ENCODE measurements at places on chromosomes 1 and 21. TPM values are rescaled to one million over a fixed set of nuclear protein-coding genes. Genes with fewer than 3 reads are reported as not detected.

GRCh38 chr1:207221934-207222351 is 99.5 kb upstream of the CD55 start:
- DNase-seq = no peak

DNA sequence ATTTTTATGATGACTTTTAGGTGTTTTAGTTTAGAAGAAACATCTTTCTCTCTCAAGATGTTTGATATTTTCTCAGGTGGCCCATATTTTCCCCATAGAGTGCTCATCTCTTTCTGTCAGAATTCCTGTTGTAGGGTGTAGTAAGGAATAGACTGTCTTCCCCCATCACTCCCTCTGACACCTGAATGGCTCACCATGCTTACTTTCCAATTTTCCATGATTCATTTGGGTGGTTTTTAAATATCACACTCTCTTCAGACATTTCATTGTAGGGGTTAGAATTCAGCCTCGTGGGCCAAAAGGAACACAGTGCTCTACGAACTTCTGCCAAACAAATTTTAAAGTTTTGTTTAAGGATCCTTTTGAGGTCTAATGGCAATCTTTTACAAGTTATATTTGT is 24.0 kb downstream of the GIPC2 start:
- no peak for DNase-seq

DNA sequence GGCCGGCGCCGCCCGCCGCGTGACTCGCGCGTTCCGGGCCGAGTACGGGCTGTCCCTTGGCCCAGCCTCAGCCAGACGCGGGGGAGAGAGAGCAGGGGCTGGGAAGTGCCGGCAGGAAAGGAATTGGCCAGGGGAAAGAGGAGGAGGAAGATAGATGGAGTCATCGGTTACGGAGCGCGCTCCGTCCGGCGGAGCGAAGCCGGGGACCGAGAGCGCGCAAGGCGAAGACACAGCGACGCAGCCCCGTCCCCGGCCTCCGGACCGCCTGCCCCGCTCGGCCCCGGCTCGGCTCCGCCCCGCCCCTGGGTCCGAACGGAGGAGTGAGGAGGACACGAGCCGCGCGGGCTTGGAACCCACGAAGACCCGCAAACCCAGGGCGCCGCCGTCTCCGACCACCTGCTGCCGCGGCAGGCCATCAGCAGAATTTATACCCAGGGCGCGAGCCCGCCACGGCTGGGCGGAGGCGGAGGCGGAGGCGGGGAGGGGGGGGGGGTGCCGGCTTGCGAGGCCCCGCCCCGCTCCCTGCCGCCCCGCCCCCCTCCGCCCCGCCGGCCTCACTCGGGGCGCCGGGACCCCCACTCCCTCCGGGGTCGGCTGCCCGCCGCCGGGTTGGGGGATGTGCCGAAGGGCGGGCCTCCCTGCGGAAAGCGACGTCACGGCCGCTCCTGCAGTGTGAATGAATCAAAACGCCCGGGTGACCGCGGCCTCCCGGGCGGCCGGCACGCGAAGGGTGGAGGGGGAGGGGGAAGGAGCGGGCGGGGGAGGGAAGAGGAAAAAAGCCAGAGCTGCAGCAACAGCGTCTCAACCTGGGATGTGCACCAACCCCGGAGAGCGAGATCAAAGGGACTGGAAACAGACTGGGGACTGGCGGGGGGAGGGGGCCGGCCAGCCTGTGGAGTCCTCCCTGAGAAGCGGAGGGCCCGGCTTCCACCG is at the start of gene LHX4:
TSS of gene LHX4 (plus strand) at position 782 of the 933 bp plus-strand sequence. CDS start 266 bp downstream, outside the sequence.
- no peak for DNase-seq

- DNase-seq = no peak
Observed at GRCh38 chr1:160637821-160638539, 8.9 kb downstream of the SLAMF1 start.

DNA sequence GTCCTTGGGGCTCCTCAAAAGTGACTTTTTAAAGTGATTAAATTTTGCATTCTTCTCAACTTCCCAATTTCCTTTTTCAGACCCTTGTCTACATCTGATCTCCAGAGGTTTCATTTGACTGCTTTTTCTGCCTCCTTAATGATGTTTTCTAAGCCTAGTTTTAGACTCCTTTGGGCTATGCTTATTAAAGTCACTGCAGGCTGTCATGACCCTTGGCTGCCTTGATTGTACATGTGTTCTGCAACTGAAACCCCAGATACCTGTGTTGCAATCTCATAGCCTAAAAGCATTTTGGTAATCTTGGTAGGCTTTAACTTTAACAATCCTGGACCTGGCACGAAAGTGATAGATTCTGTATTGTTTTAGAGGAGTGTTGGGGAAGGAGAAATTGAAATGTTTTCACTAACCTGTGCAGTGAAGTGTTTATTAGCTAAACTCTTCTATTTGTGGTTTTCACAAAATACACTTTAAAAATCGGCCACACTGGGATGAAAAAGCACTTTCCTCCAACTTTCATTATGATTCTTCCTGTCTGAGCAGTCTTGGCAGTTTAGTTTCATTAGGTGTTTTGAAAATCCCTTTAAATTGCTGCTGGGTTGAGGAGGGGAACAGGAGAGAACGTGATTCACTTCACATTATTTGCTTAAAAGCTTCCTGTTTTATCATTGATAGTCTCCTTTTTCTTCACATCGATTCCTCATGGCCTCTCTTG is 4.9 kb downstream of the MACO1 start:
- DNase-seq = no peak

PEAR1 gene
- 1.1 TPM for total RNA-seq

CHIT1 gene
- total RNA-seq = not detected

GBP3 gene
- total RNA-seq = 10.7 TPM

INSRR gene
- not detected for total RNA-seq
